ENCODE measurements at places on chromosomes 5 and 9.

DNA sequence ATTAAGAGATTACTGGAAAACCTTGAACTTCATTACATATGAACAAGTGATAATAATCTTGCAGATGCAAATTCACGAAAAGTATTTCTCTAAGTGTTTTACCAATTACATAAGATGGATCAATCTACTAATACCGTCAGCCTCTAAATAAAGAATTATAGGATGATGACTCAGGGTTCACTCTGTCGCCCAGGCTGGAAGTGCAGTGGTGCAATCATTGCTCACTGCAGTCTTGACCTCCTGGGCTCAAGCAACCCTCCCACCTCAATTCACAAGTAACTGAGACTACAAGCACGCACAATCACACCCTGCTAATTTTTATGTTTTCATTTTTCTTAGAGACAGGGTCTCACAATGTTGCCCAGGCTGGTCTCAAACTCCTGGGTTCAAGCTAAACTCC lies 56.1 kb downstream of the CHD1 start:
- DNase-seq, result no peak

DNA sequence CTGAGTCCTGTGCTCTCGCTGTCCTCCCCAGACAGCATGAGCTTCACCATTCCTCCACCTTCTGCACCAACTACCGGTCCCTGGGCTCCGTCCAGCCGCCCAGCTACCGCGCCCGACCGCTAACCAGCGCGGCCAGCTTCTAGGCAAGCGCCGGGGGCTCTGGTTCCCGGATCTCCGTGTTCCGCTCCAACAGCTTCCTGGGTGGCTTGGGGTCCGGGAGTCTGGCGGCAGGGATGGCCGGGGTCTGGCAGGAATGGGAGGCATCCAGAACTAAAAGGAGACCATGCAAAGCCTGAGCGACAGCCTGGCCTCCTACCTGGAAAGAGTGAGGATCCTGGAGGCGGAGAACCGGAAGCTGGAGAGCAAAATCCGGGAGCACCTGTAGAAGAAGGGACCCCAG lies 613.1 kb upstream of the PTGER4 start:
- DNase-seq, result no peak

DNA sequence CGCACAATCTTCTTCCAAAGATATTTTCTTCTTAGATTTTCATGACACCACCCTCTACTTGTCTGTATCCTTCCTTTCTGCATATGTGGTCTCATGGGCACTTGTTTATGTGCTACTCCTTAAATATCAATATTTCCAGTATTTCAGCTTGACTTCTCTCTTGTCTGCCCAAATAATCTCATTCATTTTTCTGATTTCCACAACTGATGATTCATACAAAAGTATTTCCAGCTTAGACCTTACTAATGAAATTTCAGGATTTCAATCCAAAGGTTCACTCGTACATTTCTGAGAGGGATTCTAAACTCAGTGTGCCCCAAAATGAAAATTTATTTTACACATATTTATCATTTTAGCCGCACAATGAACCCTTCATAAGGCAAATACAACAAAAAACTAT lies 928.9 kb upstream of the C9orf72 start:
- DNase-seq, result no peak

DNA sequence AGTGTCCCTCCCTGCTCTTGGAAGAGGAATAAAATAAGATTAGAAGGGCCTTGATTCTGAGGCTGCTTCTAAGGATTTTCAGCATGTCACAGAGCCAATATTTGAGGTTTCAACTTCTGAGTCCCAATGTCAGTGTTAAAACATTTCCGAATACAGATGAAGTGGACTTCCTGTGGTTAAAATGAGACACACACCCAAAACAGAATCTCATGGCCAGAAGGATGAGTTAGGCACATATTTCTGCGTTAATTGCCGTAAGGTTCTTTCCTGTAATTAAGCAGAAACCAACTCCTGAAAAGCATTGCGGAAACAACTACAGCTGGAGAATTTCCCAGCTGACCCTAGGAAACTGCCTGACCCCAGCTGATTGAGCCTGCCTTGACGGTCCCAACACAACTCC lies 10.4 kb upstream of the ZNF354B start:
- DNase-seq, result no peak

- no peak for DNase-seq
Observed at GRCh38 chr5:81856948-81857928, 106.3 kb upstream of the SSBP2 start.

- no peak for DNase-seq
Observed at GRCh38 chr5:139076111-139076510, 122.1 kb downstream of the SIL1 start.

GRCh38 chr9:114991861-114992260 lies 61.5 kb upstream of the TNFSF8 start:
- DNase-seq, result no peak

- no peak for DNase-seq
Observed at GRCh38 chr5:121021681-121022080, 557.6 kb downstream of the PRR16 start.

GRCh38 chr5:138790684-138791083 lies 37.5 kb downstream of the CTNNA1 start:
- no peak for DNase-seq

DNA sequence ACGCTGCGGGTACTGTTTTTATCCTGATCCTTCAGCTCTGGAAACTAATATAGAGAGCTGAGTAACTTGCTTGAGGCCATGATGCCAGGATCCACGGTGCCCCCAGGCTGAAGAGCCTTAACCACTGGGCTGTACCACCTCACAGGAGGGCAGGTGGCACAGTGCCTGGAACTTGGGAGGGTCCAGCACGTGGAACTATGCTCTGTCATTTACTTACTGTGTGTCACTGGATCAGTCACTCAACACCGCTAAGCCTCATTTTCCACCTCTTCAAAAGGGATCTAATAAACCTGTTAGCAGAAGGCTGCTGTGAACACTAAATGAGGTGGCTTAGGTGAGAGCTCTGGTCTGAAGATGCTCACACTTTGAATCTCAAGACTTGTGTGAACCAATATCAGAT lies 29.6 kb downstream of the KCNIP1 start:
- no peak for DNase-seq

DNA sequence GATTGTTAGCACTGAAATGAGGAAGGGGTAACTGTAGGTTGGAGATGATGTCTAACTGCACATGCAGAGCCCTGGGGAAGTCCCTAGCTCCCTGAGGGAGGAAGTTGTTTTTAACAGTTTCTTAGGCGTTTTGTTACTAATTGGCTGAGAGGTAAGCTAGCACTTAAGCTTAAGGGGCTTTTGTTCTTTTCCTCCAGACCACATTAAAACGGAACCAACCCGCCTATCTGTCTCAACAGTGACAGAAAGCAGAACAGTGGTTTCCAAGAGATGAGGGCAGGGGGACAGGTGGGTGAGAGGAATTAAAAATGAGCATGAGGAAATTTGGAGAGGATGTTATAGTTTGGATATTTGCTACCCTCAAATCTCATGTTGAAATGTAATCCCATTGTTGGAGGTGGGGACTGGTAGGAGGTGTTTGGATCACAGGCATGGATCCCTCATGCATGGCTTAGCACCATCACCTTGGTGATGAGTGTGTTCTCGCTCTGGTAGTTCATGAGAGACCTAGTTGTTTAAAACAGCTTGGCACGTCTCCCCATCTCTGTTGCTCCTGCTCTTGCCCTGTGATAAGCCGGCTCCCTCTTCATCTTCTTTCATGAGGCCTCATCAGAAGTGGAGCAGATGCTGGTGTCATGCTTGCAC lies 38.9 kb downstream of the LYRM7 start:
- peak; percentile 56 for DNase-seq

DNA sequence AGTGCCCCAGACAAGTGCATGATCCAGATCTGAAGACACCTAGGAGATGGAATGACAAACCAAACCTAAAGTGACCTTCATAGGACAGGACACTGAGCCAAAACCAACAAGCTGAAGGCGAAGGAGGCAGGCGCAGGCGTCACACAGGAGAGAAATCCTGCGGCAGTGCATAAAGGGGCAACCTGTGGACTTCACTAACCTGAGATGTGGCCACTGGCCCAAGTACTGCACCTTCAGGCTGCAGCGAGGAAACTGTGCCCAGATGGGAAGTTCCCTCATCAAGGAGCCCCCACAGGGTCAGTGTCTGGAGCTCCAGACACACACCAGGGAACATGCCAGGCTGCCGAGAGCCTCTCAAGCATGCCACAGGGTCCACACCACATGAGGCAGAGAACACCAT lies 3.7 kb downstream of the IPPK start:
- no peak for DNase-seq

- no peak for DNase-seq
Observed at GRCh38 chr9:90301277-90301653, 341.4 kb downstream of the DIRAS2 start.

DNA sequence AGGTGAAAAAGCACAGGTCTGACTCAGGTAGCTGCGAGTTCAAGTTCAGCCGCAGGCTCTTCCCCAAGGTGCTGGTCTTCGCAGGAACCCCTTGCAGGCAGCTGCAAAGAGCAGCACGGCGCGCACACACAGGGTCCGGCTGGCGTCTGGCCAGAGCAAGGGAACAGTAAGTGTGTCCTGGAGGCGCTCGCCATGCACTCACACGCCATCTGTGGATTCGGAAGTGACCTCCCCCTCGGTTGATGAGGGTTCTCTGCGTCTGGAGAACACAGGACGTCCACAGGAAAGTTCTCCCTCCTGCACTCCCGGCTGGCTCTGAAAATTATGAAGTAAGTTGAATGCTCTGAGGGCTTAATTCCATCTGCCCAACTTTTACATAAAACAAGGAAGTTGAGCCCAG lies 14.0 kb upstream of the EGFL7 start:
- DNase-seq, result no peak

GRCh38 chr5:101811466-101811865 lies 484.6 kb downstream of the SLCO4C1 start:
- no peak for DNase-seq

GRCh38 chr9:72360324-72360723 lies 4.7 kb downstream of the ZFAND5 start:
- no peak for DNase-seq

- DNase-seq, result no peak
Observed at GRCh38 chr5:69502367-69502766, 9.8 kb downstream of the OCLN start.

- no peak for DNase-seq
Observed at GRCh38 chr9:81371824-81372223, 317.5 kb downstream of the TLE1 start.

DNA sequence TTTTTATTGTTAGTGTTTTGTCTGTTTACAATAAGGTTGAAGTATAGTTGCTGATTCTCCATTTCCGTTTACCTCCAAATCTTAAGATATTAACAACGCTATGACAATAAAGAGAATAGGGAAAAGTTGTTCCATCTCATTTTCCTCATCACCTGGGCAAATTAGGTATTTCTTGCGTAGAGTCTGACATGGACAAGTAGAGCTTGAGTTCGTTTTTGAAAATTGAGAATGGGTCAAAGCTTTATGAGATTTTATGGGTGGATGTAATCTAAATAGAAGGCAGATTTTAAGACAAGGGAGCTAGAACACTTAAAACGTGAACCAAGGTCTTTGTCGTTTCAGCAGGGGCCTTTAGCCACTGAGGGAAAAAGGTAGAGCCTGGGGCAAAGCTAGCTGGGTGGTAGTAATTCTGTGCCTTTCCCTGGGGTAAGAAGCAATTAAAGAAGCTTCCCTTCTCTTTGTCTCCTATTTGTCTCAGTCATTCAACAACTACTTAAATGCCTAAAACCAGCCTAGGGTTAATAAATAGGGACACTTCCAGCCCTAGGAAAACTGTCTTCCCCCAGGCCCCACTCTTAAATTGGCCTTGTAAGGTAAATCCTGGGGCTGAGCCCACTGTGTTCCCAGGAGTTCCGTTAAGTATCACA lies 551 bp upstream of the CAAP1 start:
- no peak for DNase-seq

DNA sequence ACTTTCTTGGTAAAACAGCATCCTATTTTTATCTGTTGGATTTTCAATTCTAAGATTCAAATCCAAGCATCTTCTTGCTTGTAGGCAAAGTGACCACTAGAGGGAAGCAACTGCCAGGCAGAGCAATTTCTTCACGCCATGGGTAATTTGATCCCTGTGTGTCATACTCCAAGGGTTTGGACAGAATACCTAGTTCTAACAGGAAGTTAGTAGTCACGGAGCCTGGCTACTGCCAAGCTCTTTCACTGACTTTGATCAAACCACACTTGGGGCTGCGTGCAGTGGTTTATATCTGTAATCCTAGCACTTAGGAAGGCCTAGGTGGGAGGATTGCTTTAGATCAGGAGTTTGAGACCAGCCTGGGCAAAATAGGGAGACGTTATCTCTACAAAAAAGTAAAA lies 473.6 kb upstream of the TNC start:
- no peak for DNase-seq

DNA sequence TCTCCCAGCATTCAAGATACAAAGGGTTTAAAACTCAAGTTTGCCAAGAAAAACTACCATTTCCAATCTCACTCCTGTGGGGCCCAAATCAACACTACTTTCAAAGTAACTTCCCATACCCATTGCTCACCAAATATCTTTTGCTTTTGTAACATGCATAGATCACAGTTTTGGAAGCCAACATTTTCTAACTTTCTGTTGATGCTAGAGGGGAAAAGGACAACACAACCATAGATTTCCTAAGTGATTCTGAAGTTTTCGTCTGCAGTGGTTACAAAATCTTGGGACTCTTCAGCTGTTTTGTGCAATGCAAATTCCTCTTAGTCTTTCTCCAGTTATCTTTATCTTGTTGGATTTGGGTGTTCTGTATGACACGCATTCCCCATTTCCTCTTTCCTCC lies 94.1 kb upstream of the PAPPA start:
- no peak for DNase-seq

GRCh38 chr9:38183994-38184568 lies 115.1 kb upstream of the SHB start:
- no peak for DNase-seq

DNA sequence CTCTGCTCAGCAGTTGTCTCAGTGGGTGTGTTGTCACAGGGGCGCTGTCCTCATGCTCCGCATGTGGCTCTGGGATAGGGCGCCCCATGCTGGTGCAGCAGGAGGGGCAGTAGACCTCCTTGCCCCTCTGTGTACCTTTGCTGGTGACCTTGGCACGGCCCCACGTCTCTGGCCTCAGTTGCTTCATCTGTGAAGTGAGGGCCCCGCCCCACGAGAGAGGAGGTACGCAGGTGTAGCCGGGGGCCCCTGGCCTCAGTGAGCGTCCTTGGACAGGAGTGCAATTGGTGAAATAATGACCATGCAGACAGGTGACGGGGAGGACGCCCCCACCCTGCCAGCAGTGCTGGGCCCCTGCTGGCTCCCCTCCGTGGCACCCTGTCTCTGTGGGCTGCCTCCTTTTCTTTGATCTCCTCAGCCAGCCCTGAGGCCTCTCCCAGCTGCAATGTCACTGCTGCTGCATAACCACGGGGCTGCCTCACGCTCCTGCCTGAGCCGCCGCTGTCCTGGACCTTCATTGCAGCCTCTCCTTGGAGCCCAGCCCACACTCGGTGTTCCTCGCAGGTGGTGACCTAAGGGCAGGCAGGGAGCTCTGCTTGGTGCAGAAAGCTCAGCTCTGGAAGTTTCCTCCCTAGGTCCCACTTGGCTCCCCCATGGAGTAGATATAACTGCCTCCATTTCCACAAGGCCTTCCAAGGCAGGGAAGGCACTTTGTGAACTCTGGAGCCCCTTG lies 57.3 kb downstream of the PHF2 start:
- no peak for DNase-seq

- DNase-seq, result no peak
Observed at GRCh38 chr9:131880833-131881583, 141.1 kb upstream of the RAPGEF1 start.

GRCh38 chr5:103295871-103296270 lies 37.3 kb downstream of the MACIR start:
- no peak for DNase-seq

Data from activated CD4-positive, alpha-beta T cell treated with anti-CD3 and anti-CD28 coated beads for 4 hours (primary cell).